Activated CD4-positive, alpha-beta T cell treated with anti-CD3 and anti-CD28 coated beads, Interleukin-2, amount 50 U/mL, for 4 hours (primary cell): ENCODE measurements at places on chromosomes 16 and 17.

DNA sequence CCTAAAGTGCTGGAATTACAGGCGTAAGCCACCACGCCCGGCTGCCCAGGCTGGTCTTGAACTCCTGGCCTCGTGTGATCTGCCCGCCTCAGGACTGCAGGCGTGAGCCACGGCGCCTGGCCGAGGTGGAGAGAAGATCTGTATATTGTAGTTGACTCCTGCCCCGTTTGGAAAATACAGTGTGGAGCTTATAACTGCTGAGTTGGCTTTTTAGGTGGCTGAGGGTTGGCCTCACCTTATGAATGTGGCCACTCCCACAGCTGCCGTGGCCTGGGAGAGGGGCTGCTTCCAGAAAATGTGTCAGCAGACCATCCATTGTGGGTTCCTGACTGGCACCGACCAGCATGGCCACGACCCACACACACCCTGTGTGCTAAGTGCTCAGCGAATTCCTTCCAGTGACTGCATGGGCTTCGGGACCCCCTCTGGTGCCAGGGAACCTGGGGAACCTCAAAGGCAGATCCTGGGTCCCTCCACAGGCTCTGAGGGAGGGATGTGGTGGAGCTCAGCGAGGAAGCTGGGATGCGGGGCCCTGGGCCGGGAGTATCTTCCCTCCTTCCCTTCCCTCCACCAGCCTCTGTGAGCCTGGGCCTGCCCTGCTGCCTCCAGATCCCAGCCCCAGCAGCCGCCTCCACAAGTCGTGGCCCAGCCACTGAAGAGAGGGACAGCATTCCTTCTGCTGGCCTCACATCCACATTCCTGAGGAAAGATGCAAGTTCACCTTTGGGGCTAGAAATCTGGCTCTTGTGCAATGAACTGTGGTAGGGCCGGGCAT lies 10.9 kb upstream of the RAB11FIP3 start:
- DNase-seq: no peak

DNA sequence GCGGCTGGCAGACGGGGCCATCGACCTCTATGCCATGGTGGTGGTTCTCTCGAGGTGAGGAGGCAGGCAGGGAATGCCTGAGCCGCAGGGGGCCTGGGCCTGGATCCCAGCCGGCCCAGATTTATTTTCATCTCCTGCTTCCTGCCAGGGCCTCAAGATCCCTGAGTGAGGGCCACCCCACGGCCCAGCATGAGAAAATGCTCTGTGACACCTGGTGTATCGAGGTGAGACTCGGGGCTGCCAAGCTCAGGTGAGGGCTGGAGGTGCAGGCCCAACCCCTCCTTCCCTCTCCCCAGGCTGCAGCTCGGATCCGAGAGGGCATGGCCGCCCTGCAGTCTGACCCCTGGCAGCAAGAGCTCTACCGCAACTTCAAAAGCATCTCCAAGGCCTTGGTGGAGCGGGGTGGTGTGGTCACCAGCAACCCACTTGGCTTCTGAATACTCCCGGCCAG lies 4.9 kb downstream of the ACADVL start:
- DNase-seq: no peak

- DNase-seq: peak; percentile 33
These were observed 102.6 kb upstream of the CREBBP start for GRCh38 chr16:3983081-3983520.

GRCh38 chr16:83728492-83728891 lies 79.3 kb upstream of the HSBP1 start:
- DNase-seq: no peak

- DNase-seq: no peak
These were observed 15.1 kb upstream of the UTP6 start for GRCh38 chr17:31916491-31917064.

DNA sequence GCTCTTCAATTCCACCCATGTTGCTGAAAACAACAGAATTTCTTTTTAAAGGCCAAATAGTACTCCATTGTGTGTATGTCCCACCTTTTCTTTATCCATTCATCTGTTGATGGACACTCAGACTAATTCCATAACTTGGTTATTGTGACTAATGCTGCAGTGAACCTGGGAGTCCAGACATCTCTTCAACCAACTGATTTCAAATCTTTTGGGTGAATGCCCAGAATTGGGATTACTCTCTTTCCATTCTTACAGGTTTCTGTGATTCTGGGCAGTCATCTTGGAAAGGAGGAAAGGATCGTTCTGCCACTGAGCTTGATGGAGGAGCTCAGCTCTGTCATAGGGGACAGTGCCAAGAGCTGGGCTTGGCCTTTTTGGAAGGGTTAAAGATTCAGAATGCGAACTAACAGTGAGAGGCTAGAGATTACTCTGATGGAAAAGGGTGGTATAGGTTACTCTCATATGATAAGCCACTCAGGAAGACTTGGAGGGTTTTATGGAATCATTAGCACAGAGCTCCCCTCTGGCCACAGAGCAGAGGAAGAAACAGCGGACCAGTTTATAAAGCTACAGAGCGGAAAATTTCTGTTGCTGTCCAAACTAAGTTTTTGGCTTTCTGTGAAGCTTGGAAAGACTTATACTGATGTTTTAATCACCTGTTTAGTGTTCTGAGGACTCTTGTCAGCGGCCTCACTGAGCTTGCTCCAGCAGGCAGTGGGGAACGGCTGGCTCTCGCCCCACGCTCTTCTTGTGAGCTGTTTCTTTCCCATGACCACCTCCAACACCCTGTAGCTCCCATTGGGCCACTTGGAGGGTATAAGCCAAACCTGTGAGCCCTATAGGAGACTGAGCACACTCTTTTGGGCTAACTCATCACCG lies 48.3 kb downstream of the HIC1 start:
- DNase-seq: no peak

- no peak for DNase-seq
These were observed 4.5 kb upstream of the TMEM235 start for GRCh38 chr17:78226759-78227454.

DNA sequence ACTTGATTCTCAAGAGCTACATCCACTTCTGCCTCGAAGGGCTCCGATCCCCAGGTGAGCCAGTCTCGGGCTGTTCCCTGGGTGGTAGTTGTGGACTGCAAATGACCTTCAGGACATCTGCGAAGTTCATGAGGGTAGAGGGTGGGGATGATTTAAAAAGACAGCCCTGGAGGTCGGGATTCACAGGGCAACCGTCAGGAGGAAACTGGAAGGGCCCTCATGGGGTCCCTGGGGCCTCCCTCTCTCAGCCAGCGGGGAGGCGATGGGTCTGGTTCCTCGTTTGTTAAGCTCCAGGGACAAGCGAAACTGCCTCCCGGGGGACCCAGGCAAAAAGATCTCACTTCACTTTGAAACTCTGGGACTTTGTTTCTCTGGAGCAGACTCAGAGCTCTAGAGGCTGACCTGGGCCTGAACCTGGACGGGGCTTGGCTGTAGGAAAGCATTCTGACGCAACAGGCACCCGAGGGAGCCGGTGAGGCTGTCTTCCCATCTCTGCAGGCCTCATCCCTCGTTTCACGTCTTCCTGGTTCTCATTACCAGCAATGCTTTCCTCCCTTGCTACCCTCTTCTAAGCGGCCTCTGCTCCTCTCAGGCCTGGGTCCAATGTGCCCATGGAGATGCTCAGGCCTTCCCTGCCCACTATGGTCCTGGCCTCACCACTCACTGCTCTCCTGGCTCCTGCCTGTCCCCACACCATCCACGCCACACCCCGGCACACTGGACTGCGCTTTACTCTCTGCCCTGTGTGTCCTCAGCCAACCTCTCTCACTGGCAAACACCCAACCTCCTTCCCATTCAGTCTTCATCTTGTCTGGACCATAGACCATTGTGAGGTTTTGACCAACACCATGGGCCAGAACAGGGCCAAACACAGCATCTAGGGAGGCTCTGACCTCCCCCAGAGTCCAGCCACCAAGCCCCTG lies 214.2 kb upstream of the TNRC6C start:
- DNase-seq: no peak

- DNase-seq: peak; percentile 42
These were observed 7.1 kb downstream of the HAS3 start for GRCh38 chr16:69112285-69113129.

DNA sequence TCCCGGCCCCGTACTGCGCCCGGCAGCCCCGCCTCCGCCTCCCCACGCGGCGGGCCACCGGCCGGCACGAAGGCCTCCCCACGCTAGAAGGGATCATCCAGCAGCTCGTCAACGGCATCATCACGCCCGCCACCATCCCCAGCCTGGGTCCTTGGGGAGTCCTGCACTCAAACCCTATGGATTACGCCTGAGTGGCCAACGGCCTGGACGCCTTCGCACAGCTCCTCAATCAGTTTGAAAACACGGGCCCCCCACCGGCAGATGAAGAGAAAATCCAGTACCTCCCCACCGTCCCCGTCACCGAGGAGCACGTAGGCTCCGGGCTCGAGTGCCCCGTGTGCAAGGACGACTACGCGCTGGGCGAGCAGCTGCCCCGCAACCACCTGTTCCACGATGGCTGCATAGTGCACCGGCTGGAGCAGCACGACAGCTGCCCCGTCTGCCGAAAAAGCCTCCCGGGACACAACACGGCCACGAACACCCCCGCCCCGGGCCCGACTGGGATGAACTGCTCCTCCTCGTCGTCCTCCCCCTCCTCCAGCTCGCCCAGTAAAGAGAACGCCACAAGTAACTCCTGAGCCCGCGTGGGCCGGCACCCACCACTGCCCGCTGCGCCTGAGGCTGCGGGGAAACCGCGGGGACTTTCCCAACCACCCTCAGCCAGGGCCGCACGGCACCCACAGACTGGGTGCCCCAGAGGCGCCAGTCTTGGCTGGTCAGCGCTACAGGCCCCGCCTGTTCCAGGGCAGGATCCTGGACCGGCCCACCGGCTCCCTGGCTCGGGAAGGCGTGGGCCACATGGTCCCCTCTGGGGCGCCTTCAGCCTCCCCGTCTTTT lies 39.0 kb upstream of the AKAP1 start:
- DNase-seq: peak; percentile 12

DNA sequence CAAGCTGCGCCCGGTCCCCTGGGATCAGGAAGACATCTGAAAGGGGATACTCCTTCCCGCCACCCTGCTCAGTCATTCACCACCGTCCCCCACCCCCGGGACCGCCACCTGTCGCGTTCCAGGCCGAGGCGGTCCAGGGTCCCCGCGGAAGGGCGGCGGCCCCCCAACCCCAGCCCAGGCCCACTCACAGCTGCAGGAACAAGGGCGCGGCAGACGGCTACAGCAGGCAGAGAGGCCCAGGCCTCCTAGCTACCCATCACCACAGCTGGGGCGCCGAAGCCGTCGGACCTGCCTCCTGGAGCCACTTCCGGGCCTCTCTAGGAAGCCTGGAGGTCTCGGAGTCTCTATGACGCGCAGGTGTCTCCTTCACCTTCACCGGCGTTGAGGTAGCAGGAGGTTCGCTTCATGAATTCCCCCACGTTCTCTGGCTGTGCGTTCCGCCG lies at the start of gene SDR42E1:
TSS of gene SDR42E1 (minus strand) at position 272 of the 443 bp plus-strand sequence. CDS start 10,612 bp downstream, outside the sequence.
- DNase-seq: peak; percentile 30

DNA sequence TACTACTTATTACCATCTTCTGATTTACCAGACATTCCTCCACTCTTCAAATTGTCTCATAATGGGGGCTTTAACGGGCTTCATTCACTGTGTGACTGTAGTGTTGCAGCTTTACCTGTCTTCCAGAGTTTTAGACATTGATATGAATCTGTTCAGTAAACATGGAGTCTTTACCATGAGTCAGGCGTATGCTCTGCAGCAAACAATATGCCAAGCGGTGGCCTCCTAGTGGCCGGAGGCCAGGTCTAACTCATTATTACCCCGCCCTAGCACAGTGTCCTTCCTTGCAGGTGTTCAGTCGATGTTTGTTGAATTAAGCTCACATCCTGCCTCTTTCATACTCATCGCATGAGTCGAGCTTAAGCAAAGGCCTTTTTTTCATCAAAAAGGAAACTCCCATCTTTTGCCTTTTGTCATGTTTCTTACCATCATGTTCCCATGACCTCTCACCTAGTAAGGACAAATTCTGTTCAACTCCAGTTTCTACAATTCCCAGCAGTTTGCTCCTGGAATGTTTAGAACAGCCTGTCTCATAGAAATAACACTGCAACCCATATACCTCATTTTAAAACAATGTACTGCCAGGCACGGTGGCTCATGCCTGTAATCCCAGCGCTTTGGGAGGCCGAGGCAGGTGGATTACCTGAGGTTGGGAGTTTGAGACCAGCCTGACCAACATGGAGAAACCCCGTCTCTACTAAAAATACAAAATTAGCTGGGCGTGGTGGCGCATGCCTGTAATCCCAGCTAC lies 39.4 kb downstream of the TUBD1 start:
- DNase-seq: peak; percentile 60

DNA sequence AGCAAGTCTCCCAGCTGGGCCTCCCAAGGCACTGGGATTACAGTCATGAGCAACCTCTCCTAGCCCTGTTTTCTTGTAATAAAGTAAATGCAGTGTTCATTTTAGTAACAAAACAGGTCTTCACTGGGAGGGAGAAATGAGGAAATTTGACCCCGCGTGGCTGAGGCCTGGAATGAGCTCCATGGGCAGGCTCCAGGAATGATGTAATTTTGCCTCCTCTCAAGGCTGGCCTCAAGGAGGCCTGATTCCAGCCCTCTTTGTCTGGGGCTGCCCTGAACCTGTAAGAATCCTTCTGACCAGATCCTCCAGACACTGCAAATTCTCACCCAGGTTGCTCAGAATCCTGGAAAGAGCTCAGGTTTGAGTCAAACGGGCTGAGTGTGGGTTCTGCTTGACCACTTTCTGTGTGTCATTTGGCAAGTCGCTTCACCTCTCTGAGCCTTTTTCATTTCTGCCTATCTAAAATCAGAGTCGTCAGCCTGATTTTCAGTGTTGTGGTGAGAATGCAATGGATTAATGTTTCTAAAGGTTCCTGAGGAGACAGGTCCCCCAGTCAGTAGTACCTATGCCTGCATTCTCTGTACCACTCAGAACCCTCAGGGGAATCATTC lies 57.1 kb downstream of the RAB11FIP4 start:
- DNase-seq: no peak

- DNase-seq: no peak
These were observed 18.9 kb downstream of the TMC5 start for GRCh38 chr16:19436540-19436939.

- DNase-seq: no peak
These were observed 82.1 kb downstream of the GPR139 start for GRCh38 chr16:19991614-19992013.

- DNase-seq: no peak
These were observed 27.2 kb downstream of the ZNF423 start for GRCh38 chr16:49828533-49829267.

DNA sequence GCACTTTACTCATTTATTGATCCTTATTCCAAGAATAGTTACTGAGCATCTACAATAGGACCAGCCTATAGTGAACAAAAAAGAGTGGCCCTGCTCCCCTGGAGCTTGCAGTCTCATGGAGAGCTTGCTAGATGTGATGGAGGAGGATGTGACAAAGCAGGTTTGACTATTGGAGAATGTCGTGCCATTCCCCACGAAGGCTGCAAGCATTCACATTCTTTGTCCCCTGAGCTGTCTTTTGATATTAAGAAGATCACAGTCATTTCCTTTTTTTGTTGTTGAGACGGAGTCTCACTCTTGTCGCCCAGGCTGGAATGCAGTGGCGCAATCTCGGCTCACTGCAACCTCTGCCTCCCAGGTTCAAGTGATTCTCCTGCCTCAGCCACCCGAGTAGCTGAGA lies 115.0 kb upstream of the ADAMTS18 start:
- no peak for DNase-seq
